ENCODE measurements at places on chromosomes 2 and 18.

- no peak for DNase-seq
Observed at GRCh38 chr2:134679745-134680144, 39.1 kb downstream of the TMEM163 start.

DNA sequence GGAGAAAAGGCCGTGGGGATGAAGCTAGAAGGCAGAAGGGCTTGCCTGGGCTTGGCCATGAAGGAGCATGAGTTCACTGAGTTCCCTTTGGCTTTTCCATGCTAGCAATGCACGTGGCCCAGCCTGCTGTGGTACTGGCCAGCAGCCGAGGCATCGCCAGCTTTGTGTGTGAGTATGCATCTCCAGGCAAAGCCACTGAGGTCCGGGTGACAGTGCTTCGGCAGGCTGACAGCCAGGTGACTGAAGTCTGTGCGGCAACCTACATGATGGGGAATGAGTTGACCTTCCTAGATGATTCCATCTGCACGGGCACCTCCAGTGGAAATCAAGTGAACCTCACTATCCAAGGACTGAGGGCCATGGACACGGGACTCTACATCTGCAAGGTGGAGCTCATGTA, 2.9 kb downstream of the CTLA4 start:
- no peak for DNase-seq

GRCh38 chr2:213232649-213233437, 51.4 kb upstream of the SPAG16 start:
- DNase-seq = no peak

DNA sequence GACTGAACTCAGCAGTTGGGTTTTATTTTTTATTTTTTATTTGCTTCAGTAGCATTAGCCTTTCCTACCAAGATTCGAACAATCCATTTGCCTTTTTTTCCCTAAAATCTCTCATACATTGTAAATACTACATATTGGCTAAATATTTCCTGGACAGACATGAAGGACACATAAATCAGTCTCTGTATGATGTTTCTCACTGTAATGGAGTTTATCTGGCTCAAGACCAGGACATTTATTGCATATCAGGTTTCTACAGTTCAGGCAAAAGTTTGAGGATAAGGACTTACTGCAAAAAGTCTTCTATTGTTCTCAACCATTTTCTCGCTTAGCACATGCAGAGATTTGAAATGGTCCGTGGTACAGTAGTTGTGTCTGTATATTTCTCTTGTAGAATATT, 3.3 kb downstream of the CLUL1 start:
- no peak for DNase-seq

DNA sequence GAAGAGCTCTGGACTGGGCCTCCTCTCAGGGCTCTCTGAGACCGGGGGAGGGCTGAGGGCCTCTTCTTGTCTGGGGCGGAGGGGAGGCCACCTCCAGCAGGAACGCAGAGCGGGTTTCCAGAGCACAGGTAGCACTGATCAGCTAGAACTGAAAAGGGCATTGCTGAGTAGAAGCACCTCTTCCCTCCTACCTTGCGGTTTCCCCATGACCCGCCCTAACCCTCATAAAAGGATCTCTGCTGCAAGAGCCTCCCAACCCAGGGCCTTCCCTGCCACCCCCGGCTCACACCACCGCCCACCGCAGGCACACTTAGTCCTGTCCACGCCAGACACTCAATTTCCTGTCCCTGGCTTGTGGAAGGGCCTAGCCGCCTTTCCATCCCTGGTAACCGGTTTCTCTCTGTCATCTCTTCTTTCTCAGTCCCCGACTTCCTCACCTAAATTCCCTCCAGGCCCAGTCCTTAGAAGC, 966 bp downstream of the ADCY3 start:
- no peak for DNase-seq

- DNase-seq = no peak
Observed at GRCh38 chr2:102006886-102007278, 15.1 kb downstream of the IL1R2 start.

- DNase-seq = no peak
Observed at GRCh38 chr2:86221066-86221684, 21.9 kb downstream of the MRPL35 start.

DNA sequence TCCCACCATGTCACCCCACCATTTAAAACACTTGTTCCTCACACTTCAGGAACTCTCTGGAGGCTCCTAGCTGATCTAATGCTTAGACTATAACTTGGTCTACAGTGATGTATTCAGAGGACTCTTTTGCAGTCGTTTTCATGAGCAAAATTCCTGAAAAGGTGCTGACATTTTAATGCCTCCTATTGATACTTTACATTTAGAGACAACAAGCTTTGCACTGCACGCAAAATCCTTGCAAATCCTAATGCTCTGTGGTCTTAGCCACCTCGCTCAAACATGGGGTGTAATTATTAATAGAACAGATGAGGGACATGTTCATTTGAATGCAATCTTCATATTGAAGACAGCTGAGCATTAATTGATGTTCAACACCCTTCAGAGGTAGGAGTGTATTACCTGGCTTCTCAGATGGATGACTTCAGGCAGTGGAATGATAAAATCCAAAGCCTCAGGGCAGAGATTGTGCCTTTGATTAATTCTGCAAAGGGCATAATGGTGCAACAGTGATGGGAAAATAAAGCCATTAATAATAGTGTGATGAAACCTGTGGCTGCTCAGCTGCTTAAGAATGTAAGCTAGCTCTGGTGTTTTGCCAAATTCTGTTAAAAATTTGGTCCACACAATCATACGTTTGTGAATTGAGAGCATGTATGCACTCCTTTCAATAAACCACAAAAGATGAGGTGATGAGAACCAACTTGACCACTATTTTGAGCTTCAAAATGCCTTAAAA, 5.4 kb downstream of the CTAGE1 start:
- no peak for DNase-seq

- DNase-seq = no peak
Observed at GRCh38 chr18:24791751-24792545, 331.5 kb downstream of the HRH4 start.

DNA sequence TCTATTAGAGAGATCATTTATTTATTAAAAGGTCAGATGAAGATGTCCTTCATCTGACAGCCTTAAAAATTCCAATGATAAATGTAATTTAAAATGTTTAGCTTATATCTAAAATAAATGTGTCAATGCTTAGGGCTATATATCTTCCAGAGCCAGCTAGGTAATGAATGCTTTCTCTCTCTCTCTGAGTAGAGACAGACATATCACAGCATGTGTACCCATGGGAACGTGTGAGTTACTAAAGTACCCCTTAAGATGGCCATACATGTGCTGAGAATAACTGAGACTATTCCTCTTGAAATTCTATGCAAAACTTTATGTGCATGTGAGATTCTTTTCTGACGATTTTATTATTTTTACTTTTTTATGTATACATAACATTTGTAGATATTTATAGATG, 420.9 kb upstream of the ST6GAL2 start:
- no peak for DNase-seq

DNA sequence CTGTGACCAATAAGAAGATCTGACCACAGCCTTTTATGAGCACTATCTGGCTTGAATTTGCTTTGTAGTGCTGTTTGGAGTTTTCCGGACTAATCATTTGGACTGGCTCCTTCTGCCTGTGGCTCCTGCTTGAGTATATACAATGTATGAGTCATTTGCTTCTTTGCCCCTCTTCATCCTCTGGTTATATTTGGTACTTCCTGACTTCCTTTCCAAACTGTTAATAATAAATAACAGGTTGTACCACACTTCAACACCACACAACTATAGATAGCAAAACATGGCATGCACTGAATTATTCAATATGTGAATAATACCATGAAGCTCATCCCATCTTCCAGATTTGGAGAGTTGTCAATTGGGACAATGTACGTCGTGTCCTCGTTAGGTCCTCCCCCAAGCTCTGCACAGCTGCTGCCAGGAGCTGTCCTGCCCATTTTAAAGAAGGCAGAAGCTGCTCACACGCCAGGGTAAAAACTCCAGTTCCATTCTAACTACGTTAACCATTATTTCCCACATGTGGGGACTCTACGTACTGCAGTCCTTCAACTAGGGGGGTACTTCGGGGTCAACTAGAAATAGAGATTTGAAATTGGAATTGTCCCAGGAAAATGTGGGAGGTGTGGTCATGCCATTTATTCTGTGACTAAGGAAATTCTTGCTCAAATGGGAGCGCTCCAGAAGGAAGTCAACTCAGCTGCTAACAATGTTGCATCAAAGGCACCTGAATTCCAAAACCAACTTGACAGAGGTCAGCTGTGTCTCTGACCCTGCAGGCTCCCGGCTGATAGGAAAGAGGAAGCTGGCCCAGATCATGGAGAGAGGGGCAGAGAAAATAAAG, 38.1 kb downstream of the ST8SIA5 start:
- DNase-seq = peak; percentile 76

GRCh38 chr18:51030537-51031258, 685 bp downstream of the SMAD4 start:
- DNase-seq = no peak

DNA sequence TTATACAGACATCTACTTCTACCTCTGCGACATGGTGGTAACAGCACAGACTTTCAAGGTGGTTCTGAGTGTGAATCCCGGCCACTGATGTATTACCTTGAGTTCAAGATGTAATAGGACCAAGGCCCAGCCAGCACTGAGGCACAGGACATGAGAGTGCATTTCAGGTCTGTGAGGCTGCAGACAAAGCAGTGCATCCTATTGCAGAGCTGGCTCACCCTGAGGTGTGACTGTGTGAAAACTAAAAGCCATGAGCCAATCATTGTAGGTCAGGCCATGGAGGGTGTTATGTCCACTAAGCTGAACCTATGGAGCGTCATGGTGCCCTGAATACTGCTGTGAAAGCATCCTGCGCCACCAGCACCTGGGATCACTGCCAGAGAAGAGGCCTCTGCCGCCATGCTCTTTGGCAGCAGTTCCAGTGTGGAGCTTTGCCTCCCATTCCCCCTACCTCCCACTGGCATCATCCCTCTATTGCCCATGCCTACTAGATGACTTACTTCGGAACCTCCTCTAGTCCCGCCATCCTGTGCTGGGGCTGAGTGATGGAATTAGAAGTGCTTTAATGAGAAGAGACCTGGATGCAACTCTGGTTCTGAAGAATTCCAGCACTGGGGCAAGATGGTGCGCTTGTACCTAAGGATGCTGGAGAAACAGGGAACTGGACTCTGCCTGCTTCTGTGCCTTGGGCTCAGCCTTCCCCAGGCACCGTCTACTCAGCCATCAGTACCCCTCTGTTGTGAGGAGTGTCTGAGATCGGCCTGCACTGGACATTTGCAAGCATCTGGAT, 112.0 kb upstream of the RMDN2 start:
- no peak for DNase-seq

DNA sequence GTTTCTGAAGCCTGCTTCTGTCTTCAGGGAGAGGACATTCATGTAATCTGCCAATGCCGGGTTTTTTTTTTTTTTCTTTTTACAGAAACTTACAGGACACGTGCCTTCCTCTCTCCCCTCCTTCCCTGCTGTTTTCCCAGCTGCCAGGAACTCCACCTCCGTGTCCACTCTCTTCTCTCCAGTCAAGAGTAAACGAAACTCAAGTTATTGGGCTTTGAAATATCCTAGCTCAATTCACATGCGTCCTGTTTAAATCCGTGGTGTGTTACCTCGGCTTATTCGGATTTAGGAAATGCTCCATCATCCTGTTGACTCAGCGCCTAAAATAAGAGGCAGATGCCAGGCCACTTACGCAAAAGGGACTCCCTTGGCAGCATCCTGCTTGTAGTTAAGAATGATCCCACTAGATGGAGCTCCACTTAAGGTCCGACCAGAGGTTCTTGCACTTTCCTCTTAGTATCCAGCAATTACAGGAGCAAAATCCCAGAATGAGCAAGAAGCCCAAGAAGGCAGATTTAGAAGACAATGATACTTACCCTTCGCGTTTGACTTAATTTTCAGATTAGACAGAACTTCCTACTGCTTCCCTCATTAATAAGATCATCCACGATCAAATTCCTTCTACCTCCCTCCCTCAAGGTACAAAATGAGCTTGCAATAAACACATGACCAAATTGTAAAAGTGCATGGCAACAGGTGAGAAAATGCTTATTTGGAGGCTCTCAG, 97.2 kb upstream of the ZCCHC2 start:
- peak; percentile 96 for DNase-seq

GRCh38 chr2:240635998-240636547, 10.8 kb downstream of the GPR35 start:
- DNase-seq = no peak

- DNase-seq = peak; percentile 16
Observed at GRCh38 chr18:79199691-79200374, 130.6 kb downstream of the ATP9B start.

- no peak for DNase-seq
Observed at GRCh38 chr2:121830809-121831208, 75.4 kb downstream of the TSN start.

GRCh38 chr2:43484323-43484930, 111.4 kb downstream of the THADA start:
- DNase-seq = peak; percentile 57

DNA sequence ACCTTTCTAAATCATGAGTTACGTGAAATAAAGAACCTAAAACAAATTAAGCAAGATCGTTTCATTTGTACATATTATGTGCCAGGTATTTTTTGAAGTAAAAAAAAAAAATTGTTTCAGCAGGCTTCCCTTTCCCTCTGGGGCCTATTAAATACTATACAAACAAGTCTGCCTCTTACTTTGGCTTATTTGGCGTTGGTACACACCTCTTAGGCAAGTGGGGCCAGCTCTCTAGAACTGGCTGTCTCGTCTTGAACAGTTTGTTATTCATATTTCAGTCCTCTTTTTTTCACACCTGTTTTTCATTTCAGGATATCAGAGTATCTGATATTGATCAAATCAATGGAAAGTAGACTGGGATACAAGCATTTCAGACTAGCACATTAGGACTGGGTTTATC, 27.4 kb upstream of the PPP3R1 start:
- no peak for DNase-seq

DNA sequence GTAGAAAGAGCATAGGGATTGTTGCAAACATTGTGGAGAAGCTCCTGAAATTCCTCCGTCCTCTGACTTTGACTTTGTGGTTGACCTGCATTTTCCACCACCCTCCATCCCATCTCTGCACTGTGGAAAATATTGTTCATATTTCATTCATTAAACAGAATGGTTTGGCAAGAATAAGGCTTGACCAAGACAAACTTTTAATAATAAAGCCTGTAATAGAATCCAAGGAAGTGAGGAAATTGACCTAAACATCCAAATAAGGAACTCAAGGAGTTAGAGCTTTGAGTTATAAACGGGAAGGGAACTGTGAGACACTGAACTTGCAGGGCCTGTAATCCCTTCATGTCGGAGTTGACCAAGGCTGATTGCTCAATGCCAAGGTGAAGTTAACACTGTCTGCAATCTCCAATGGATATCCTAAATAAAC, 115.2 kb downstream of the GFPT1 start:
- peak; percentile 67 for DNase-seq

Measured in AG09309 (cell line).